Stimulated activated CD4-positive, alpha-beta T cell treated with anti-CD3 and anti-CD28 coated beads, TNF-alpha, amount 100 ng/mL, for 1 hour (primary cell): ENCODE measurements at places on chromosomes 1 and 21.

DNA sequence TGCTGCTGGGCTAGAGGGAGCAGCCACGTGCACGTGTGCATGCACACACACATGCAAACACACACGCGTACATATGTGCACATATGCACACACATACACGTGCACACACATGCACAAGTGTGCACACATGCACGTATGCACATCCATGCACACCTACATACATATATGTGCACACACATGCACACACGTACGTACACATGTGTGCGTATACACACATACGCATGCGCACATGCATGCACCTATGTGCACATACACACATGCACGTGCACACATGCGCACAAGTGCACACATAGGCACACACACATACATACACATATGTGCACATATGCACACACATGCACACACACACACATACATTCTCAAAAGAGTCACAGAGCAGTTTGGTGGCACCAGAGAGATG is 85.9 kb upstream of the SLC25A33 start:
- no peak for DNase-seq

GRCh38 chr1:184242507-184242943 is 144.3 kb upstream of the C1orf21 start:
- DNase-seq = no peak

DNA sequence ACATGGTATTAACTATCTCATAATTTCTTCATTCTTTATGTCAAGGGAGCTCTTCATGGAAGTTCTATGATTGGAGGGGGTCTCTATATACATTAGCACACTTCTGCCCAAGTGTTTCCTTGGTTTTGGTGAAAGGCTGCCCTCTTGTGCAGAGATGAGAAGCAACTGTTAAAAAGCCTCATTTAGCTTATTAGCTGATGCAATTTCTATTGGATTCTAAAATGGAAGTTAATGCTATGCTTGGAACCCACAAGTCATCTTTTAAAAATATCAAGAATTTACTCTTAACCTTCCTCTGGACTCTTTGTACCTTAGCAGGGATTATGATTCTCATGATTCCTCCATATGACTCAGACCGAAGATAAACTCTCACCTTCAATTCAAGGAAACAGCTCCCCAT is 328.9 kb downstream of the PTBP2 start:
- no peak for DNase-seq

GRCh38 chr1:8398086-8398485 is 80.2 kb downstream of the SLC45A1 start:
- DNase-seq = no peak

GRCh38 chr1:71593523-71593922 is 512.7 kb upstream of the ZRANB2 start:
- DNase-seq = no peak

- no peak for DNase-seq
These were observed 39.2 kb downstream of the EIF2B3 start for GRCh38 chr1:44947063-44947773.

GRCh38 chr21:22575165-22575584 is 1577.0 kb downstream of the NCAM2 start:
- no peak for DNase-seq

DNA sequence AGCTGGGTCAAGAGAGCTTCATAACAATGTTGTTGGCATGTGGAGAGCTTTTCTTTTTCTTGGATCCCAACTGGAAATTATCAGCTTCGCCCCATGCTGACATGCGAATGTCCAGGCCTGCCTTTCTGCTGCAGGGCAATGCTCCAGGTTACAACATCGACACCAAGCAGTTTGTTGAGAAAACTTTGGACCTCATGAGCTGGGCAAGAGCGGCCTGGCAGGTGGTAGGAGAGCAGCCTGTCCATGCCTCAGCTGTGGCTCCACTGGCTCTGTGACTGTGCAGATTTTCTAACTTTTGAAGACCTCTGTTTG is 41.4 kb downstream of the MTARC1 start:
- no peak for DNase-seq

DNA sequence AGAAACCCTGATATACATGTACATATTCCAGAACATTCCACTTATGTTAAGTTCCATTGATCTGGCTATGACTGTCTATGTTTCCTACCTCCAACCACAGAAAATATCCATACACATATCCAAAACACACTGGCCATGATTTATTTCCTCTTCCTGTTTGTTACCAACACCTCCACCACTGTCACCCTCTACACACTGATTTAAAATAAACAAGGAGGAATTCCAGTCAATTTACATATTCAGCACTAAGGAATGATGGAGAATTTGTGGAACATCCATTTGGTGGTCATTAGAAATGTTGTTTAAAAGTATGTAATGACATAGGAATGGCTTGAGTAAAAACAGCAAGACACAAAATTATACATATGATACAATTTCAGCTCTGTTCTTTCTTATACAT is 5.5 kb upstream of the STX6 start:
- no peak for DNase-seq

DNA sequence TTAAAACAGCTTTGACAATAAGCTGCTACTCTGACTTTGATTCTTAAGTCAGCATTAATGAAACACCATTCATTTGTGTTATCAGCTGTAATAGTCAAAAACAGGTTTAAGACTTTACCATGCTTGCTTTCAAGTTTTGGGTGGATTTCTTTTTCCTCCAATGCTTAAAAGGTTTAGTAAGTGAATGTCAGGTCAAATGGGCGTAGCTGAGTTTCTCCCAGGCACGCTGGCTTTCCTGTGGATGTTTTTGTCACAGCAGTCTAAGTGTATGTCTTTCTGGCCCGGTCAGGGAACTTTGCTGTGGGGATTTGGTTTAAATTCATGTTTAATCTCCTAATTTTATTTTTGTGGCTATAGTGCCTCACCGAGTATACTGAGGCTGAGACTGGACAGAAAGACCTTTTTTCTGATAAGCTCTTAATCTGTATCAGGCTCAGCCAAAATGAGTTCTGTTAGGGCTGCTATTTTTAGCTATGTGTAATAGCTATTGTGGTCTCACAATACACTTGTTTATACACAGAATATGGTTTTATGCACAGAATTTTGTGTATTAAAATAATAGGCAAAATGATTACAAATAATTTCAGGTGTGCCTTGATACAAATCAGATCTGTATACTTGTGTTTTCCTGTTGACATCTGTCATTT is 292.8 kb downstream of the DISC1 start:
- DNase-seq = no peak

GRCh38 chr1:16644193-16644481 is 22.6 kb downstream of the RNU1-3 start:
- peak; percentile 30 for DNase-seq
